ENCODE measurements at places on chromosomes 6 and 20. TPM values are rescaled to one million over a fixed set of nuclear protein-coding genes. Genes with fewer than 3 reads are reported as not detected.

DNA sequence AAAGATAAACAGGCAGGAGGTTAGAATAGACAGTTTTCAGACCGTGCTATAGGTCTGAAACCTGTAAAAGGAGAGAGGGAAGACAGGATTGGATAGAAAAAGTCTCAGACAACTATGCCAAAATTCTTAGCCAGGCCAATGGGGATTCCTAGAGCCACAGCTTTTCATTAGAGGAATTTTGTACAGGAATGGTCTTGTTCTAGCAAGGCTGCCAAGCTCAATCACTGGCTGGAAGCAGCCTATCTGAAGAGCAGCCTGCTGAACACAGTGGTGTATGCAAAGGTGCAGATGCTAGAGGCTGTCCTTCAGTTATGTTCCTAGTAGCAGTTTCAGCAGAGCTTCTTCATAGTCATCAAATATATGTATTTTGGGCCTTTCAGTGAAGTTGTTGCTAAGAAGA, 313.1 kb downstream of the GRIK2 start:
- no peak for DNase-seq
- no peaks in the 10 kb centered on the region for H3K4me1 ChIP-seq
- H3K27me3 ChIP-seq = no peaks in the 10 kb centered on the region
- H3K27ac ChIP-seq = no peak overlapping the region
- H3K4me3 ChIP-seq = no peak overlapping the region

DNA sequence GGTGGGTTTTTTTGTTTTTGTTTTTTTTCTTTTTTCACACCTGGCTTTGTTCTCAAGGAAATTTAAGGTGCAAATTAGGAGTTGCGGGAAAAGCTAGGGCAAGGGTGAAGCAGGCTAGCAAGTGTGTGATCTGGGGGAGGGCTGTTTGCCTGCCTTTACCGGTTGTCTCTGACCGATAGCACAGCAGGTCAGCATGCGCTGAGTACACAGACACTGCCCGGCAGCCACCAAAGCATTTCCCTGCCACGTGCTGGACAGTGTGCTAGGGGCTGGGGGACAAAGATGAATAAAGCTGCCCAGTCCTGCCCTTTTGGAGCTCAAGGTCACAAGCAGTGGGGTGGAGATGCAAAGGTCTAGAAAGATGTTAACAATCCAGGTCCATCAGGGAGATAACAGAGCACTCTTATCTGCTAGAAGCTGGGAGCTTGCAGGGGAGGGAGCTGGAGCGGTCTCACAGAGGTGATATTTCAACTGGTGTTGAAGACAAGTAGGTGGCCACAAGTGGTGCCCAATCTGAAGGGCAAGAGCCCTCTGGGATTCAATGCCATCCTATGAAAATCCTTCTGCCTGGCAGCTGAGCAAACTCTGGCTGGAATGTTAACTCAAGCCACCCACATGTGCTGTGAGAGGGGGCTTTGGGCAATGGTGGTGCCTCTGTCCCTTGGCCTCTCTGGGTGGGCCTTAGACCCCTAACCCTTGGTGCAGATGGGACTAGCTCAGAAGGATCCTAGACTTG, 24.5 kb downstream of the TTBK1 start:
- H3K36me3 ChIP-seq = no peaks in the 10 kb centered on the region
- no peaks in the 10 kb centered on the region for H3K27me3 ChIP-seq
- H3K27ac ChIP-seq = no peak overlapping the region
- H3K4me3 ChIP-seq = no peak overlapping the region

DNA sequence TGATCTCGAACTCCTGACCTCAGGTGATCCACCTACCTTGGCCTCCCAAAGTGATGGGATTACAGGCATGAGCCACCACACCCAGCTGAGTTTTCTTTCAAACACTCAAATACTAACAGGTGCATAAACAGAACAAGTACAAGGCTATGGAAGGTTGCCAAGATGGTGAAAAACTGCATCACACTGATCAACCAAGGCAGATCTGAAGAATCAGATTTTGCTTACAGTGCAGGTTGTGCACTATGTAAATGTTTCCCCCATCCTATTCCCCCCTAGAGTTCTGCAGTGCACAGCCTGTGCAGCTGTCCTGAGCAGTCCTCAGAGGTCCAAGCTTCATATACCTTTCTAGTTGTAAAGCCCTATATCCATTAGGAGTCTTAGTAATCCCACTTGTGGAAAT, 73.0 kb downstream of the GFRA4 start:
- no peaks in the 10 kb centered on the region for H3K4me1 ChIP-seq
- no peaks in the 10 kb centered on the region for H3K27me3 ChIP-seq
- H3K36me3 ChIP-seq = peaks cover 43% of the 10 kb centered on the region
- H3K27ac ChIP-seq = no peak overlapping the region

DNA sequence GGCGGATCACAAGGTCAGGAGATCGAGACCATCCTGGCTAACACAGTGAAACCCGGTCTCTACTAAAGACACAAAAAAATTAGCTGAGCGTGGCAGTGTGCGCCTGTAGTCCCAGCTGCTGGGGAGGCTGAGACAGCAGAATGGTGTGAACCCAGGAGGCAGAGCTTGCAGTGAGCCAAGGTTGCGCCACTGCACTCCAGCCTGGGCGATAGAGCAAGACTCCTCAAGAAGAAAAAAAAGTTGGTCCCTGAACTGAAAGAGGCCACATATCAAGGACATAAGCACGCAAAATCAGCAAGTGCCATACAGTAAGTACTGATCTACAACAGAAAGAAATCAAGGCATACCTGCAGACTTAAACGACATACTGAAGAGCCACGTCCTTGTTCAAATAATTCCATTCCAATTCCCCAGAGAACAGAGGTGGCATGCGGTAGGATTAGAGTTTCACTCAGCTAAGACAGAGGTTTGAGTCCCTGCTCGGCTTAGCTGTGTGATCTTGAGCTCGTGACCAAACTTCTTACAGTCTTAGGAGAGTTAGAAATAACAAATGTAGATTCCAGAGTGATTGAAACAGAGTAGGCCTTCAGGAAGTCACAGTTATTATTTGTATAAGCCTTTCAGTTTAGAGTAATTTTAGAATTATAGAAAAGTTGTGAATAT, 29.2 kb downstream of the B4GALT5 start:
- H3K4me1 ChIP-seq = peaks cover 3% of the 10 kb centered on the region
- no peak overlapping the region for H3K4me3 ChIP-seq
- no peak overlapping the region for H3K27ac ChIP-seq

GRCh38 chr20:46975976-46976375, 81.3 kb downstream of the EYA2 start:
- H3K27me3 ChIP-seq = peaks cover 5% of the 10 kb centered on the region
- H3K4me1 ChIP-seq = no peaks in the 10 kb centered on the region
- H3K27ac ChIP-seq = no peak overlapping the region
- DNase-seq = no peak
- no peak overlapping the region for H3K4me3 ChIP-seq

DNA sequence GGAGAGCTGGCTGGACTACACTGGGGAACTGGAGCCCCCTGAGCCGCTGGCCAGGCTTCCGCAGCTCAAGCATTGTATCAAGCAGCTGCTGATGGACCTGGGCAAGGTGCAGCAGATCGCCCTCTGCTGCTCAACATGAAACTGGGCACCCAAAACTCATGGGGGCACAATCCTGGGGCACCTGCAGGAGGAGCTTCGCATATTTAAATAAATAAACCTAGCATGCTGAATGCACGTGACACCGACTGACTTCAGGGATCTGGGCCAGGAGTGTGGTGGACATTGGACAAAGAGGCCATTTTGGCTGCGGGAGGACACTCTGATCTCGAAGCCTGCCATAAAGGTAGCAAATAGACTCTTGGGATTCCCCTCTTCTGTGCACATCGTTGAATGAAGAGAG, 6.8 kb downstream of the SCAND1 start:
- no peaks in the 10 kb centered on the region for H3K27me3 ChIP-seq
- H3K4me1 ChIP-seq = peaks cover 13% of the 10 kb centered on the region
- peaks cover 35% of the 10 kb centered on the region for H3K36me3 ChIP-seq
- H3K27ac ChIP-seq = no peak overlapping the region
- no peak overlapping the region for H3K4me3 ChIP-seq

DNA sequence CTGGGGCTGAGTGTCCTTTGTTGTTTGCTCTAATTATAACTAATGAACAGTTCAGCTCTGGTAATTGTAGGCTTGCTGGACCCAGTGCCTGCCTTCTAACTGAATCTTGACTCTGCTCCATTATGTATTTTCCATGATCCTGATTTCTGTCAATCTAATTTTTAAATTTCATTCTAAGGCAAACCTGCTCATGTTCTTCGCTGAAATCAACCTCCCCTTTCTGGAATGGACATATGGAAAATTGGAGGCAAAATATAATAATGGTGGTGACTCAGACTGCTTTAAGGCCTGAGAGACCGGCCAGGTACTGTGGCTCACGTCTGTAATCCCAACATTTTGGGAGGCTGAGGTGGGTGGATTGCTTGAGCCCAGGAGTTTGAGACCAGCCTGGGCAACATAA, 182.7 kb upstream of the AKAP12 start:
- H3K4me1 ChIP-seq = no peaks in the 10 kb centered on the region
- no peak overlapping the region for H3K27ac ChIP-seq
- no peak for DNase-seq
- no peak overlapping the region for H3K4me3 ChIP-seq
- no peaks in the 10 kb centered on the region for H3K27me3 ChIP-seq

The MYL9 gene
- polyA plus RNA-seq = not detected

- H3K27me3 ChIP-seq = no peaks in the 10 kb centered on the region
- no peak for DNase-seq
- H3K27ac ChIP-seq = no peak overlapping the region
Observed at GRCh38 chr6:24996269-24996836, 60.6 kb upstream of the RIPOR2 start.

GRCh38 chr6:42013134-42013516, 37.2 kb upstream of the TAF8 start:
- H3K4me1 ChIP-seq = peaks cover 45% of the 10 kb centered on the region
- H3K27ac ChIP-seq = no peak overlapping the region

DNA sequence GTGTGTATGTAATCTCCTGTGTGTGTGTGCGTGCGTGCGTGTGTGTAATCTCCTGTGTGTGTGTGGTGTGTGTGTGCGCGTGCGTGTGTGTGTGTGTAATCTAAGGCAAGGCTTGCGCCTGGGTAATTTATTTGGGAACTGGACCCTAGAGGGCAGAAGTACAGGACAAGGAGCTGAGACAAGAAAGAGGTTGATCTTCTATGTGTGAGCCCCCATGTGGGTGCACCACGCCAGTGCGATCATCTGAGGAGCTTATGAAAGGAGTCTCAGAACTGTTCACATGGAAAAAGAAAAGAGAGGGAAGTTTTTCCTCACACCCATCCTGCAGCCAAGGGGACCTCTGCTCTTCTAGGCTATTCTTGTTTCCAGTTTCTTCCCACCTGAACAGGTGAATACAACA, 220.1 kb upstream of the GGTLC1 start:
- H3K27me3 ChIP-seq = peaks cover 14% of the 10 kb centered on the region
- H3K4me1 ChIP-seq = no peaks in the 10 kb centered on the region
- H3K36me3 ChIP-seq = no peaks in the 10 kb centered on the region
- no peak for DNase-seq
- H3K27ac ChIP-seq = no peak overlapping the region
- no peak overlapping the region for H3K4me3 ChIP-seq

The TREM1 gene
- polyA plus RNA-seq = not detected

The GSTA4 gene
- 4.1 TPM for polyA plus RNA-seq

GRCh38 chr6:157232161-157232895, 91.0 kb downstream of the TMEM242 start:
- H3K4me1 ChIP-seq = peaks cover 23% of the 10 kb centered on the region
- H3K27ac ChIP-seq = no peak overlapping the region
- no peak for DNase-seq
- no peak overlapping the region for H3K4me3 ChIP-seq
- peaks cover 18% of the 10 kb centered on the region for H3K27me3 ChIP-seq
- H3K36me3 ChIP-seq = no peaks in the 10 kb centered on the region

GRCh38 chr20:35302421-35303335, 10.5 kb upstream of the FAM83C start:
- peaks cover 4% of the 10 kb centered on the region for H3K36me3 ChIP-seq
- no peak for DNase-seq
- no peak overlapping the region for H3K4me3 ChIP-seq
- no peak overlapping the region for H3K27ac ChIP-seq

The PRL gene
- not detected for polyA plus RNA-seq

The SEMG1 gene
- not detected for polyA plus RNA-seq

The RSPH4A gene
- 0.08 TPM for polyA plus RNA-seq

The SLPI gene
- polyA plus RNA-seq = not detected

The BPIFA1 gene
- not detected for polyA plus RNA-seq

GRCh38 chr6:111487661-111488060, 4.6 kb upstream of the REV3L start:
- H3K4me3 ChIP-seq = peak overlapping the region; percentile 58
- H3K27ac ChIP-seq = peak overlapping the region; percentile 71
- H3K27me3 ChIP-seq = no peaks in the 10 kb centered on the region
- no peaks in the 10 kb centered on the region for H3K36me3 ChIP-seq
- DNase-seq = no peak

- no peaks in the 10 kb centered on the region for H3K36me3 ChIP-seq
- no peak overlapping the region for H3K4me3 ChIP-seq
- H3K4me1 ChIP-seq = no peaks in the 10 kb centered on the region
- DNase-seq = no peak
- no peak overlapping the region for H3K27ac ChIP-seq
Observed at GRCh38 chr6:131792091-131792496, 15.7 kb upstream of the ENPP1 start.

DNA sequence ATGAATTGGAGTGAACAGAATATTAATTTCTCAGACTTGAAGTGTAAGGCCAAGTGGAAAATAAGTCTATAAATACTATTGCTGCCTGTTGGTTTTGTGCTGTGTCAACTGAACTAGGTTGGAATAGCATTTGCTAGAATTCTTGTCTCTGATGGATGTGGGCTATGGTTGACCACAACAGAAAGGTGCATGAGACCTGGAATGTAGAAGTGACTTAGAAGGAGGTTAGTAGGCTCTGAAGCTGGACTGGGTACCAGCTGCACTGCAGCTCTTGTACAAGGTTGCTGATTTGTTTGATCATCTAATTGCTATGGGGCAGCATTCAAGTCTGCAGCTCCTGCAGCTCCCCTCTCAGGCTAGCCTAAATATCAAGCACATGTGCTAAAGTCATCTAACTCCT, 479.0 kb upstream of the NRSN1 start:
- no peak overlapping the region for H3K4me3 ChIP-seq
- H3K27ac ChIP-seq = no peak overlapping the region
- no peaks in the 10 kb centered on the region for H3K36me3 ChIP-seq
- H3K4me1 ChIP-seq = no peaks in the 10 kb centered on the region

DNA sequence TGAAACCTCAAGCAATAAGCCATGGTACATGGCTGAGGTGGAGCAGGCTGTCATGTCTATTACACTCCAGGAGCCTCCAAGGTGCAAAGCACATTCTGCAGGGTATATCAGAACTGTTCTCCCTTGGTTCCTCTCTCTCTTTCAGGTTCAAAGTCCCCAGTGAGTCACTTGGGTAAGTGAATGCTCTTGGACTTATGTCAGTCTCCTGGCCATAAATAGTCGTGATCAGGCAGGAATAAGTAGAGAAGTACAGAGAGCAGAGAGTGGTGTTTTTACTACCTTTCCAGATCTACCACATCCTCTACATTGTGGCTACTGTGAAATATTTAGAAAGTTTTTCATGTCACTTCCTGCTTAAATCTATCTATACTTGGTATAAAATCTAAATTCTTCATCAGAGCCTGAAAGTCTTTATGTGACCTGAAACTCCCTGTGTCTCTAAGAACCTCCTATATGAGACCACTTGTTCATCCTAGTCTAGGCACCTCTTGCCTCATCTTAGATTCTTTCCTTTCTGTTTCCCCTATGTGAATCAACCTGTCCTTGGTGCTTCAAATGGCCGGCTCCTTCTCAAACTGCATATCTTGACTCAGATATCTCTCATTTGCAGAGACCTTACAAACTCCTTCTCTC, 1077.6 kb upstream of the MAP3K7 start:
- no peaks in the 10 kb centered on the region for H3K4me1 ChIP-seq
- no peaks in the 10 kb centered on the region for H3K36me3 ChIP-seq
- no peak overlapping the region for H3K27ac ChIP-seq
- no peak overlapping the region for H3K4me3 ChIP-seq
- no peak for DNase-seq
- H3K27me3 ChIP-seq = no peaks in the 10 kb centered on the region
